K562 (cell line): ENCODE measurements at places on chromosomes 1 and 21. TPM values are rescaled to one million over a fixed set of nuclear protein-coding genes. Genes with fewer than 3 reads are reported as not detected.

The VCAM1 gene
- 0.09 and 0.13 TPM in 2 replicates for total RNA-seq

The RAP1GAP gene
- total RNA-seq = 30.2 and 31.0 TPM in 2 replicates

The ARTN gene
- total RNA-seq = 0.38 TPM in 1 of 2 replicates, not detected in the other

- H3K27me3 ChIP-seq = peaks cover 46% of the 10 kb centered on the region
- no peaks in the 10 kb centered on the region for H3K36me3 ChIP-seq
- no peak for DNase-seq
- H3K27ac ChIP-seq = no peak overlapping the region
- no peak overlapping the region for H3K4me3 ChIP-seq
These were observed 48.1 kb downstream of the STUM start for GRCh38 chr1:226596531-226597165.

- H3K27ac ChIP-seq = peak overlapping the region; percentile 61
- H3K36me3 ChIP-seq = peaks cover 37% of the 10 kb centered on the region
- H3K4me3 ChIP-seq = peak overlapping the region; percentile 12; the same call in 1 of the 2 replicates
- H3K27me3 ChIP-seq = no peaks in the 10 kb centered on the region
- peak; percentile 88 for DNase-seq
These were observed 2.6 kb downstream of the E2F2 start for GRCh38 chr1:23528250-23528978.

DNA sequence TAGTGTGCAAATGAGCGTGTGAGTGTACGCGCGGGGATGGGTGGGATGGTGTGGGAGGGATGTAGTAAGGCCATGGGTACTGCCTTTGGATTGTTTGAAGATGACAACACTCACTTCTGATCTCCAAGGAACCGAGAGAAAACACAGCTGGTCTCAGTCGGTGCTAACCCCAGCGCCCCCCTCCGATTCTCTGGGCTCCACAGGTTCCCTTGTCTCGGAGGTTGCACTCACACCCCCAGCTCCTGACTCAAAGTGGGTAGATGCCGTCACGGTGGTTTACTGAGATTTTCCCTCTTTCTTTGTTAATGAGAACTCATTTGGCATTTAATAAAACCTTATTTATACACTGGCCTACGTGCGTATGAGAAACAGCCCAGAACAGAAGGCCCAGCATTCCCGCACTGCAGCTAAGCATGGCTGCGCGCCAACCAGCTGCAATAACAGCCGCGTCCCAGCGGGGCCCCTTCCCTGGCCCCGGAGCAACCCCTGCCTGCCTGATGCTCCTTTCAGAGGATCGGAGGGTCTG is 25.8 kb downstream of the ABCA4 start:
- H3K4me1 ChIP-seq = peaks cover 3% of the 10 kb centered on the region; the same call in 1 of the 2 replicates
- no peaks in the 10 kb centered on the region for H3K36me3 ChIP-seq
- DNase-seq = no peak

DNA sequence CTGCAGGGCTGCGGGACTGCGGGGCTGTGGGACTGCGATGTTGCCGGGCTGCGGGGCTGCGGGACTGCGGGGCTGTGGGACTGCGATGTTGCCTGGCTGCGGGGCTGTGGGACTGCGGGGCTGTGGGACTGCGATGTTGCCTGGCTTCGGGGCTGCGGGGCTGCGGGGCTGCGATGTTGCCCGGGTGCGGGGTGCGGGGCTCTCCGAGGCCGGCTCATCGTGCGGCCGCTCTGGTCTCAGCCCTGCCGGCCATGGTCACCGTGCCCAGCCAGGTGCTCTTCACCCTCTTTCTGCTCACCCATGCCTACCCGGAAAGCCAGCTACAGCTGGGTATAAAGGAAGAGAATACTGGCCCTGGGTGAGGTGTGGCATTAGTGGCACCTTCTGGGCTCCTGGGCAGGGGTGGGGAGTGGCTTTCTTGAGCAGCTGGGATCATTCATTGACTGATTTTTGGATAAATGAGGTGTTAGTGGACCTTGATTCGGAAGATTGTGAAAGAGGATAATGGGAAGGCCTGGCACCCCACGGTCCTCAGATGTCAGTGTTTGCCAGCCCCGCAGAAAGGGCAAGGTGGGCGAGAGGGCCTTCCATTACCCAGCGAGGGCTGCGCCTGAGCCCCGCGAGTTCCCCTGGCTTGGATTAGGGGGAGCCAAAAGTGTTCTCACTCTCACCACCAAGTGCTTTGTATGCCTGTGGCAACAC is 36.3 kb downstream of the COQ8A start:
- DNase-seq = no peak
- H3K27ac ChIP-seq = no peak overlapping the region
- no peak overlapping the region for H3K4me3 ChIP-seq
- no peaks in the 10 kb centered on the region for H3K4me1 ChIP-seq
- H3K36me3 ChIP-seq = 0 out of 3 replicates have a peak, but pooled peaks cover 2% of the 10 kb centered on the region
- H3K27me3 ChIP-seq = no peaks in the 10 kb centered on the region

DNA sequence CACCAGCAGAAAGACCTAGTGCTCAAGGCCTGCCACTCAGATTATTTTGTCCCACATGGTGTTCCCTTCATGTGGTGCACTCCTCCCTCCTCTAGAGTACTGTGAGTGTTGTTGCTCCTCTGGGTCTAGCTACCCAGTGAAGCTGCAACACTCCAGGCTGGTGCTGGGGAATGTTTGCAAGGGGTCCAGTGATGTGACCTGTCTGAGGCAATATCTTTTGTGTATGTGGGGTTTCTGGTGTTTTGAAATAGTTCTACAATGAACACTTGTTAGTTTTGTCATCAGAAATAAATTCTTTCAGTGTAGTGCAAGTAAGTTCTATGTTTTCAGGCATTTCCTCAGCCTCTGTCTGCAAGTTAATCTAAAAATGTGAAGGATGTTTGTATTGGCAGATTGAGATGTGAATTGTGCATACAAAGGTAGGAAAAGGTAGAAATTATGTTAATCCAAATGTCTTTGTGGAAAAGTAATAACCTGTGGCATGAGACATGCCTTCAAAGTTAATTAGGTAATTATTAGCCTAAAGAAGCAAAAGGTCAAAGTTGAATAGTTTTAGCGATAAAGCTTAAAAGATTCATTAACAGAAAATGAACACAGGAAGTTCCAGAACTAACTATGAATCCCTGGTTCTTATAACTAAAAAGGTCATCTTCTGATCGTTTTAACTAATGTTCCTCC is 616.8 kb downstream of the LTN1 start:
- no peaks in the 10 kb centered on the region for H3K36me3 ChIP-seq
- no peak overlapping the region for H3K4me3 ChIP-seq
- DNase-seq = no peak
- H3K4me1 ChIP-seq = no peaks in the 10 kb centered on the region
